ENCODE measurements at places on chromosomes 6 and 20.

GRCh38 chr6:87822011-87822410 lies 120.0 kb upstream of the AKIRIN2 start:
- no peak for DNase-seq

- no peak for DNase-seq
Measured at GRCh38 chr20:39849664-39850063, 839.4 kb downstream of the MAFB start.

DNA sequence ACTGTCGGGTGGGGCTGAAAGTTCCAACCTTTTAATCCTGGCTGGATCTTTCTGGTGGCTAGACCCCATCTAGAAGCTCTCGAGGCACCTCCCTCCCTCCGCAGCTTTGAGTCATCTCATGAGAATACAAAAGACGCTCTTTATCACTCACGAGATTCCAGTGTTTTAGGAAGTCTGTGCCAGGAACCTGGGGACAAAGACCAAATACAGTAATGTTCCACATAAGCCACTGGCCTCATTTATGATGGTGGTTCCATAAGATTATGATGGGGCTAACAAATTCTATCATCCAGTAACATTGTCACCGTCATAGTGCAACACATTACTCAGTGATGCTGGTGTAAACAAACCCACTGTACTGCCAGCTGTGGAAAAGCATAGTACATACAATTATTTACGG lies 48.7 kb downstream of the NCOA7 start:
- no peak for DNase-seq

DNA sequence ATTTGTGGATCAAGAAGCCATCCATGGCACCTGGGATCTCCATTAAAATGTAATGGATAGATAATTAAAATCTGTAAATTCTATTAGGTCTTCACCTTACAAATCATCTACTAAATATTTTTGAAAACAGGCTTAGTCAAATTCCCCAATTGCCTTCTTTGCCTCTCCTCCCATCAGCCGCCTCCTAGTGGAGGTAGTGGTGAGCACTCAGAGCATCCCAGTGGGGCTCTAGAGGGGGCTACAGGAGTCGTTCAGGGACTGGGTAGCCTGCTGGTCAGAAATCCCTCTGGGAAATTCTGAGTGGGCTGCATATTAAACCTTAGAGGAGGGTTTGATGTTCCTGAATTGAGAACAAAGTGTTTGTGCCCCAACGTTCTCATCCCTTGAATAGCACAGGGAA lies 20.8 kb upstream of the PAX1 start:
- DNase-seq: no peak

DNA sequence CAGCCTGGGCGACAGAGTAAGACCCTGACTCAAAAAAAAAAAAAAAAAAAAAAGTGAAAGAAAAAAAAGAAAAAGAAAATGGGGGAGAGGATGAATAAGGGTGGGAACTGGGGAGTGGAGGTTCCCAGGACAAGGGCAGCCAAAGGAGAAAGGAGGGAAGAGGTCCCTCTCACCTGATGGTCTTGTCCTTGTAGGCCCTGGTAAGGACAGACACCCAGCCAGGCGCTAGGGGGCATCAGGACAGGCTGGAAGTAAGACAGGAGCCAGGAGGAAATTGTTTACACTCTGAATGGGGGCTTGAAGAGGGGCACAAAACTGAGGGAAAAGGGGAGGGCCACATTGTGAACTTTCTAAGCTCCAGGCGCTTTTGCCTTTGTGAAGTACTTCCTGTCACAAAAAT lies 2.3 kb upstream of the ALDH5A1 start:
- DNase-seq: no peak

DNA sequence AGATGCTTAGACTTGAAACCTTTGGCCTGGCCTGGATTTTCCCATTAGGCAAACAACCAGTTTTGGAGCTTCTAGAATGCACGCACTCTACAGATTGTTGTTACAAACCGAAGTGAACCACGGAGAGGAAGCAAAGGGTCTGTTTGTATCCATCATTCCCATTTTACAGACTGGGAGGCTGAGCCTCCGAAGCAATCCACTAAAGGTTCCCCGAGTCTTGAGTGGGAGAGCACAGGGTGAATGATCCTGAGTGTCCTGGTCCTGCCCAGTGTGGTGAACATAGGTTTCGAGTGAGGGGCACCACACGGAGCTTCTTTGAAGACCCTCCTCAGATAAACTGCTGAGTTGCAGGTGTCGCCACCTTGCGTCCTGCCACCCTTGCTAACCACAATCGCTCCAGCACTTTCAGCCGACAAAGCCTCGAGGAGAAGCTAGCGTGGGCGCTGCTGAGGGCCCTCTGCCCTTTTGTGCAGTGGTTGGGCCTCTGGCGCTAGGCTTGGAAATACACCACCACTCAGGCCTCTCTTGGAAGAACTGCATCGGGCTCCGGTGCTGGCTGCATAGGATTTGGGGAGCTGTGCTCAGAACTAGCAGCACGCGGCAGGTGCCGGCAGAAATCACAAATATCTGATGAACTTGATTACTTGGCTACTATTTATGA lies 1.4 kb upstream of the PRDM13 start:
- no peak for DNase-seq

DNA sequence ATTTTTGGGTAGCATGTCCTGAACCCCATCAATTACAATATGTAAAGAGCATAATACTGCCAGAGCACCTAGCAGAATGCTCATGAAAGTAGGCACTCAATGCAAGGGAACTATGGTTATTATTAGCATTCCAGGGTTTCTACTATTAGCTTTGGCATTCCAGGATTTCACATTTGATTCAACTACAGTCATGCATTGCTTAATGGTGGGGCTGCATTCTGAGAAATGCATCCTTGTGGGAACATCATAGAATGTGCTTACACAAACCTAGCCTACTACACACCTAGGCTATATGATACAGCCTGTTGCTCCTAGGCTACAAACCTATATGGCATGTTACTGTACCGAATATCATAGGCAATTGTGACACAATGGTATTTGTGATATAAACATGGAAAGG lies 247.8 kb downstream of the CD83 start:
- no peak for DNase-seq

GRCh38 chr20:44454306-44454963 lies 21.2 kb upstream of the TTPAL start:
- DNase-seq: no peak

DNA sequence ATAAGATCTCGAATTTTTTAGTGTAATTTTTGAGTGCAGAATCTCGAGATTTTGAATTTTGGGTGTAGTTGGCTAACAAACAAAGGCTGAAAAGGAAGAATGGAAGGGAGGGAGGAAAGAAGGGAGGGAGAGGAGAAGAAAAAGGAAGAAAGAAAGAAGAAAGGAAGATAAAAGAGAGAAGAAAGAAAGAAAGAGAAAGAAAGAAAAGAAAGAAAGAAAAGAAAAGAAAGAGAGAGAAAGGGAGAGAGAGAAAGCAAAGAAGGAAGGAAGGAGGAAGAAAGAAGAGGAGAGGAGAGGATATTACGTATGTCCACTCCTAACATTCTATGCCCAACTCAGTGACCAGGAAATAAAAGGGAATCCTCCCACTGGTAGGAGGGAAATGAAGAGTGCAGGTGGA lies 169.6 kb downstream of the TBXT start:
- DNase-seq: no peak

- DNase-seq: no peak
Measured at GRCh38 chr6:126010040-126010439, 23.7 kb downstream of the TRMT11 start.

- DNase-seq: no peak
Measured at GRCh38 chr20:12110711-12111110, 193.0 kb downstream of the BTBD3 start.

DNA sequence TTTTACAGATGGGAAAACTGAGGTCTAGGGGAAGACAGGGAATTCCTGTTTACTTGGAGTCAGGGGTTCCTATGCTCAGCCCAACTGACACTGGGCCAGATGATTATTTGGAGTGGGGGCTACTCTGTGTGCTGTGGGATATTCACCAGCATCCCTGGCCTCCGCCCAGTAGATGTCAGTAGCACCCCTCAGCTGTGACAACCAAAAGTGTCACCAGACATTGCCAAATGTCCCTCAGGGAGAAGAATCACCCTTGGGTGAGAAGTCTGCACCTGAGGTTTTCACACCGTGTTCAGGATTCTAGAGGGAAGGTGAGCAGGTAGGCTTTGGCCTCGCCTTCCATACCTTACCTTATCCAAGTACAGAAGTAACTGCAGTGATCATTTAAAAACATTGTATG lies 27.6 kb downstream of the CDH26 start:
- DNase-seq: no peak

GRCh38 chr20:3767110-3767426 lies 485 bp downstream of the ADISSP start:
- DNase-seq: no peak

- no peak for DNase-seq
Measured at GRCh38 chr6:5636210-5637030, 370.3 kb downstream of the NRN1 start.

- DNase-seq: no peak
Measured at GRCh38 chr20:35146299-35146919, 727 bp downstream of the EDEM2 start.

DNA sequence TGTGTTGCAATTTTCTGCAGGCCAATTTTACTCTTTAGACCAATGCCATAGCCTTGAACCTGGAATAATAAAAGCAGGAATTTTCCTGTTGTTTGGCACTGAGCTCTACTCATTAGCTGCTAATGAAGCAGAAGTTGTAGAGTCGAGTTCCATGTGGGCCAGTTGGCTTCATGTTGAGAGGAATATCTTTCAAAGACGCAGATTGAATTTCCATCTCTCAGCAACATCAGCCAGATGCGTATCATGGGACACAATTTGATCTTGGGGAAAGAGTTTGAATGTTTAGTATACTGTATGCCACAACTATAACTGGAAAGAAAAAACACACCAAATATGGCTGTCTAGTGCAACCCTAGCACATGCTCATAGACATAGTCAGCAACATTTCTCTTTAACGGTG lies 259.6 kb downstream of the BCKDHB start:
- DNase-seq: no peak

GRCh38 chr6:96499781-96500180 lies 21.8 kb upstream of the UFL1 start:
- DNase-seq: no peak

GRCh38 chr20:52676283-52676995 lies 295.7 kb upstream of the TSHZ2 start:
- DNase-seq: no peak

- no peak for DNase-seq
Measured at GRCh38 chr6:144722154-144722737, 437.1 kb downstream of the UTRN start.

- DNase-seq: no peak
Measured at GRCh38 chr6:110681543-110682459, 133.5 kb downstream of the CDK19 start.

DNA sequence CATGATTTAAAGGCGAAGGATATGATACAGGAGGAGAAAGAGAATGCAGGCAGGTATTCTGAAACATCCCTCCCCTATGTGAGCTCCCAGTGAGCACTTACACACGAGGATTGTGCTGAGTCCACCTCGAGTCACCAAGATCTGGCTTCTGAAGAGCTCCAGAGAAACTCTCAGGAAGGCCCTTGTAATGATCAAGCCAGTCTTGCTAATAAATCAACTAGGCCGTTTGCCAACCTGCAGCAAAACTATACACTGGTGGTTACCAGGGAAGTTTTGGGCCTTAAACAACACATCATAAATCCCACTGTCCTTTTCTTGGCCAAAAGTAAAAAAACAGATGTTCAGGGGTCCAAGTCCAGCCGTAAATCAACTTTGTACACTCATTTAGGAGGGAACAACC lies 79.2 kb downstream of the STXBP5 start:
- no peak for DNase-seq

- DNase-seq: no peak
Measured at GRCh38 chr6:154382740-154383139, 26.1 kb upstream of the IPCEF1 start.

DNA sequence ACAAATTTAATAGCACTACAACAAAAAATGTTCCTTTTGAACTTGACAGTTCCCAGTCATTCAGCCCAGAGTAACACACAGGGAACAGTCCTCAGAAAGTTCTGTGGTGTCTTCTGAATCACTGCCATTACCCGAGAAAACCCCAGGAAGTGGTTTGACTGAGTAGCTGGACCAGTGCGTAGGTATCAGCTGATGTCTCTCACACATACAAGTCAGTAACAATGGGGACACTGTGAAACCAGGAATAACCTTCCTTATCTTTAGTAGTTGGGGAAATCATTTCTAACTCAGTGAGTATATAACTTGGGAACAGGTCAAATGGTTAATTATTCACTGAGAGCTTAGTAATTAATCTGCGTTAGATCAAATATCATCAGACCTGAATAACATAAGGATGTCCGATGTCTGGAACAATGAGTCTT lies 73.1 kb downstream of the HIVEP2 start:
- DNase-seq: no peak

DNA sequence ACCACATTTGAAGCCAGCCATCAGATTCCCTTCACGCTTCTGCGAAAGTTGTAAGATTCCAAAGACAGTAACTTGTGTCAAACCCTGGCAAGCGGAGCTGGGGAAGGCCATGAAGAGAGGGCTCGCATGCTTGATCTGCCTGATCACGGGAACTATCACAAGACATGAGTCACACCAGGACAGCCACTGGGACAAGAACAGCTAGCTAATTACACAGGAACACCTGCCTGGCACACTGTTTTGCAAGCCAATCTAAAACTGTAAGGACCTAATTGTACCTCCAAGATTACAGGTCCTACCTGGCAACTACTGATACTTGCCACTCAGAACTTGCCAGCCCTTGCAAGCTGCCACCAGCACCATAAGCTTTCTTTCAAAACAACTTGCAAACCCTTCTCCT lies 289.3 kb downstream of the KIF16B start:
- DNase-seq: no peak

DNA sequence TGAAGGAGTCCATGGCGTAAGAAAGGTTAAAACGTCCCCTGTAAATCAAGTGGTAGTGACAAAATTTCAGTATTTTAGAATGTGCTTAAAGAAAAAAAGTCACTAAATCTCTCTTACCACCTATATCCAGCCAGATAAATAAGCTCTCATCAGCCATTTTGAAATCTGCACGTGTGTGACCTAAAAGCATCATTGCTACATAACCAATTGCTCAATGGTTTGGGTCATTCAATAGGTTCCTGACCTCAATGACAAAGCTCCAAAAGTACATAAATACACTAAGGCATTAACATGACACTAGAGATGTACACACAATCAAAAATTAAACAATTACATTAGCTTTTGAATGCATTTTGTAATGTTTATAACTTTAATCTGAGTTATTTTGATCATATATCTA lies 272.4 kb downstream of the GMDS start:
- no peak for DNase-seq

DNA sequence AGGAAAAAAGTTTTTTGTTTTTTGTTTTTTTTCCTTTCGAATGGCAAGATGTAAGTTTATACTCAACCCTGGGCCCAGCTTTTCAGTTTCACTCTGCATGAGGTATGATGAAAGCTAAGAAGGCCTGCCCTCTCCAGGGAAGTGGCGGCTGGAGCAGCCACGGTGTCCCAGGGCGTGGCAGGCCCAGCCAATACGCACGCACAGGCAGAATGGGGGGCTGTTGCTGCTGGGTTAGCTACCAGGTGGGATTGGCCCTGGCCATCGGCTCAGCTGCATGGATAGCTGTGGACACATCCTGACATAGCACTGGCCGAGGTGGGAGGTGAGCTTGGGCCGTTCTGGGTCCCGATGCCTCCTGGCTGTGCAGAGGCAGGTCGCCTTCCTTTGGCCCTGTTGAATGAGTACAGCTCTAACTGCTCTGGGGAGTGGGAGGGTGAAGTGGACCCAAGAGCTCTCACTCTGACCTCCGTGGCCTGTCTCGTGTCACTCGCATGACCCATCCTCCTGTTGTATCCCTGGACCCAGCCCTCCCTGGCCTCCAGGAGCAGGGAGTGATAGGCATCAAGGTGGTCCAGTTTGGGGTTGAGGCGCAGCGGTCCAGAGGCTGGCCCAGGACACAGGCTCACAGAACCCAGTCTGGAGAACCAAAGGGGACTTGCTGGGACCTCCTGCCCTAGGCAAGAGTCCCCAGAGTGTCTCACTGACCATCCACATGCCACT lies 18.1 kb downstream of the MYT1 start:
- DNase-seq: no peak

All from stimulated activated CD4-positive, alpha-beta T cell treated with anti-CD3 and anti-CD28 coated beads, Interleukin-1b, Interleukin-23, amount 100 ng/mL, for 1 hour (primary cell).